ENCODE measurements at places on chromosomes 1 and 21.

GRCh38 chr1:241895013-241895412 lies 47.0 kb downstream of the EXO1 start:
- DNase-seq: no peak

DNA sequence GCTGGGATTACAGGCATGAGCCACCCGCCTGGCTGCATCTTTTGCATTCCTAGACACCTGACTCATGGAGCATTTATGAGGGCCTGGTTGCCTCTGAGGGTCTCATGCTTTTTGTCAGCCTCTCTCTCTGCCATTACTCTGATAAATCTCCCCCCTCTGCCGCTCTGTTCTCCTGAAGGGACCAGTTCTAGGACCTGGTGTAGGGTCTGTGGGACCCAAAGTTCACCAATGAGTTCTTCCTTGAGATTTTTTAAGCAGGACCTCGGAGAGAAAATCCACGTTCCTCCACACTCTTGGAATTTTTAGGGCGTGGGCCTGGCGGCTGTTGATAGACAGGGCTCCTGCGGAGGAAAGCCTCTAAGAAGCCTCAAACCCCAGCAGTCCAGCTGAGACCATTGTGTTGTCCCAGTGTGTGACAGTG lies 91.9 kb upstream of the ERRFI1 start:
- no peak for DNase-seq

DNA sequence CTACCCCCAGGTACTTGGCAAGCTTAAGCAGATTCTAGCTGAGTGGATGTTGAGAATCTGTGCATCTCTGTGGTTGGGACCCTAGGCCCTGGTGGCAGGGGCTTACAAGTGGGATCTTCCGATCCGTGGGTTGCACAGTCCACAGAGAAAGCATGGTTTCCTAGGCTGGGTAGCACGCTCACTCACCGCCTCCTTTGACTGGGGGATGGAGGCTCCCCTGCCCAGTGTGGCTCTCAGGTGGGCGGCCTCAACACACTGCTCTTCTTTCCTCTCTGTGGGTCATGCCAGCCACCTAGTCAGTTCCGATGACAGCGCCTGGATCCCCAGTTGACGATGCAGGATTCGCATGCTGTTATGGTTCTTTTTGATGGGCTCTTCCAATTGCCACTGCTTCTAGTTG lies 639.5 kb upstream of the ADAMTS5 start:
- no peak for DNase-seq

GRCh38 chr21:25858325-25858724 lies 123.6 kb downstream of the GABPA start:
- no peak for DNase-seq

DNA sequence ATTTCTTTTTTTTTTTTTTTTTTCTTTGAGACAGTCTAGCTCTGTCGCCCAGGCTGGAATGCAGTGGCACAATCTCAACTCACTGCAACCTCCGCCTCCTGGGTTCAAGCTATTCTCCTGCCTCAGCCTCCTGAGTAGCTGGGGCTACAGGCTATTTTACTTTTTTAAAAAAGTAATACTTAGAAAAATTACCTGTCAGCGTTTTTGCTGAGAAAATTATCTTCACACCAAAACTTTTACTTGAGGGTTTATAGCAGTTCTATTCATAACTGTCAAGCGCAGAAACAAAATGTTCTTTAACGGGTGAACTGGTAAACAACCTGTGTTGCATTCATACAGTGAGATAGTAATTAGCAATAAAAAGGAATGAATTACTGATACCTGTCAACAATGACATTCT lies 1.5 kb upstream of the SLC25A24 start:
- no peak for DNase-seq

DNA sequence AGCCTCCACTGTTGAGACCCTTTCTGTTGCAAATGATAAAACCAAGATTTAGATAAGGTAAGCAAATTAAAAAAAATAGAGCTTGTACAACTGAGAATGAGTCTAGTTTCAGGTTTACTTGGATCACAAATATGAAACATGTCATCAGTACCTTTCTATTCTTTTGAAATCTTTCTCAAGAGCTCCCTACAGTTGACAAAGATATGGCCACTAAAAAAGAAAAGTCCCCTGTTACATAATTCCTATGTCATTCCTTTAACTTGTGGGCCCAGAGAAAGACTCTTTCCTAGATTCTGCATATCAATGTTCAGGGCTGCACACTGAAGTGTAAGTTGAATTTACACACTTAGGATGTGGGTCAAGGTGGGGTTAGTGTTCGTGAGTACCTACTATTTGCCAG lies 168.1 kb downstream of the PLA2G4A start:
- no peak for DNase-seq

DNA sequence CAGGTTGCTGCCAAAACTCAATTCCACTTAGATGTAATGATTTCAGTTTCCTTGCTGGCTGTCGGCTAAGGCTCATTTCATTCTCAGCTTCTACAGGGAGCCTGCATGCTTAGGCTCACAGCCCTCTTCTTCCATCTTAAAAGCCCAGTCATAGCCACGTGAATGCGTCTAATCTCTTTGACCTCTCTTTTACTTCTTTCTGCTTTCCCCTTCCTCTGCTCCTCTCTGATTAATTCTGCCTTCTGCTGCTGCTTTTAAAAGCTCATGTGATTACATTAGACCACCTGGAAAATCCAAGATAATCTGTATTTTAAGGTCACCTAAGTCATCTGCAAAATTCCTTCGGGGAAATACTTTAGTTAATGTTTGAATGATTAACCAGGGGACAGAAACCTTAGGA lies 812.8 kb upstream of the BRINP3 start:
- DNase-seq: no peak

GRCh38 chr1:97906567-97907241 lies 14.1 kb downstream of the DPYD start:
- DNase-seq: no peak

DNA sequence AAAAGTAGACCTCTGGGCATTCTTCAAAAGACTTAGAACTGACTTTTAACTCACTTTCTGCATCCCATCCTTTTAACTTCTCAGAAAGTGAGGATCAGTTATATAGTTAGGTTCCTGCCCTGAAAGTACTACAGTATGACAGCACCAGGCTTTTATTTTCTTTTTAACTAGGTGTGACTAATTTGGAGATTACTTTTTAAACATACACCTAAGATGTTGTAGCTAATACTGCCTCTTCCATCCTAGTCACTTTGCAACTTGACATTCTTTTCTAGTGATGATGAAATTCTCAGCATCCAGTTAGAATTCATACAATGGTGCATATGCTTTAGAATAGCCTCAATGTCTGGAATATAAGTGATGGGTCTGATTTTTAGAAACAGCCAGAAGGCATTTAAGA lies 24.6 kb downstream of the RUNX1 start:
- DNase-seq: no peak

GRCh38 chr1:66954208-66954607 lies 29.4 kb downstream of the MIER1 start:
- DNase-seq: no peak

Measured in NCI-H748 treated with DMSO at 0.1 percent for 48 hours (cell line).